ENCODE measurements at places on chromosomes 16 and 17.

DNA sequence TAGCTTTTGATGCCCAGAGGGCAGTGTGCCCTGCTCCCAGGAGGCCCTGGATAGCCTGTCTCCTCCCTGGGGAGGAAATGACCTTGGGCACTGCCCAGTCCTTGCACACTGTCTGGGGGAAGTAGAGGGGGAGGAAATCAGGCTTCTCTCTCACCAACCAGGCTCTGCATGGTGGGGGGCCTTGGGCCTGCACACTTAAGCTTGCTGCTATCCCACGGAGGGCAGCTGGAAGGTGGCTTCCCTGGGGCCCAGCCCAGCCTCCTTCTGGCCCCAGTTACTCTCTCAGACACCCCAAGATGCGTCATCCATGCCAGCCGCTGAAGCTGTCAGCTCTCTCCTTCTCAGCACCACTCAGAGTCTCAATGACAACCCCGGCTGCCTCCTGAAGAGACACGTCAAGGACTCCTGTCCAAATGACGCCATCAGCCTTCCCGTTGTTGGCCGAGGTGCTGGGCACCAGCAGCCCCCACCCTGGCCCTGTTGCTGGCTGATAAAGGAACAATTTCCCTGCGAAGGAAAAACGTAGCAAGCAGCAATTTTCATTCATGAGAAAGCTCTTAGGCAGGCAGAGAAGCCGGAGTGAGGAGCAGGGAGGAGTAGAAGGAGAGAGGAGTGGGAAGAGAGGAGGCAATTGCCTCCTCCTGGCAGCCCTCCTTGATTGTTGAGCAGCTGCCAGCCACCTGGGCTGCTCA is 95.5 kb downstream of the SDK2 start:
- no peak for DNase-seq

DNA sequence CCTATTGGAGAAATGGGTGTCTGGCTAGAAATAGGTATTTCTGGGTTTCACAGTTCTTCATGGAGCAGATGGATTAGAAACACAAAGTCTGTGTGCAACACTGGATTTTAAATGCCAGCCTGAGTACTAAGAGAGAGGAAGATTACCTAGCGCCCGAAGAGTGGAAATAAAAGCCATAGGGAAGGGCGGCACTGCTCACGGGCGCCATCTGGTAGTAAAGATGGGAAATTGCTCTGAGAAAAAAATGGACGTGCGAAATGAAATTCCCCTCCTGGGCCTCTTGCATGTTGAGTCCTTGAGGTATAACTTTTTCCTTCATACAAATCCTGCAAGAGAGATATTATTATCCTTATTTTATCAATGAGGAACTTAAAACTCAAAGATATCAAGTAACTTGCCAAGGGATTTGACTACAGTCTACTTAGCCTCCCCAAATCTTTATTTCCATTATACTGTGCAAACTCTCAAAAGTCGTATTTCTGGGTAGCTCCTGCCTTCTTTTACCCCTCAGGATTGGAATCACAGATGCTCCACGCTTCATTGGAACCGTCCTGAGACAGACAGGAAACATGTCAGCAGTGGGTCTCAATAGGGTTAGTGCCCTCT is 72.8 kb downstream of the MMD start:
- peak; percentile 65 for DNase-seq

- no peak for DNase-seq
These were observed 616.4 kb downstream of the CDH8 start for GRCh38 chr16:61419791-61420190.

DNA sequence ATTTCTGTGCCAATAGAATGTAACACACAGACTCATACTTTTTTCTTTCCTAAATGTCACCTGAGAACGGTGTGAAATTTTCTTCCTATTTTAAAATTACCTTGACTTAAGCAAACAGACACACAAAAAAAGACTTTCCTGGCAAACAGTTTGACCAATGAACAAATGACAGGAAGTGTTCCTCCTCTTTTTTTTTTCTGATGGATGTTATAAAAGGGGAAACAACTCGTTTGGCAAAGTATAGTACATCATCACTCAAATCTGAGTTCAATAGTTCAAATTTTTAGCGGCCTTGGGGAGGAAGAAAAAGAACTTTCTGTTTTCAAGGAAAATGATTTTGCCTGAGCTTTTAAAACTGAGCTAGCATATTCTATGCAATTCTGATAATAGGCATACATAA is 19.8 kb downstream of the HS3ST3A1 start:
- peak; percentile 57 for DNase-seq
